Activated naive CD8-positive, alpha-beta T cell treated with anti-CD3 and anti-CD28 coated beads for 36 hours (primary cell): ENCODE measurements at places on chromosomes 4 and X. TPM values are rescaled to one million over a fixed set of nuclear protein-coding genes. Genes with fewer than 3 reads are reported as not detected.

Gene HTN3
- not detected for total RNA-seq

GRCh38 chr4:7523526-7523925 is 88.8 kb upstream of the PSAPL1 start:
- no peak for DNase-seq

GRCh38 chrX:82848111-82848510 is 660.0 kb upstream of the POU3F4 start:
- DNase-seq = no peak

- no peak for DNase-seq
These were observed 36.1 kb downstream of the COPS4 start for GRCh38 chr4:83071116-83071515.

GRCh38 chr4:117477925-117478324 is 392.5 kb upstream of the TRAM1L1 start:
- no peak for DNase-seq

DNA sequence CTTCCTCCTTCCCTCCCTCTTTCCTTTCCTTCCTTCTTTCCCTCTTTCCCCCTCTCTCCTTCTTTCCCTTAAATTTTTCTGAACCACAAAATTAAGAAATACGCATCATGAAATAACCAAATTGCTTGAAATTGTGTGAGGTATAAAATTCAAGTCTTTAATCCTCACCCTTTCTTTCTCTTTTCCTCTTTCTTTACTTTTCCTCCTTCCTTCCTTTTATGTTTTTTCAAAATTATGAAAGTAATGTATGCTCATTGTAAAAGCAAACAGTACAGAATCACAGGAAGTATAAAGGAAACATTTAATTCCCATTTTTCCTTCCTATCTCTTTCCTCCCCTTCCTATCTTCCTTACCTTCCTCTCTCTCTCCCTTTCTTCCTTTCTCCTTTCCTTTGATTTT is 5.4 kb downstream of the ADGRG4 start:
- DNase-seq = no peak

Gene BANK1
- total RNA-seq = 1.3 TPM

- DNase-seq = no peak
These were observed 34.0 kb downstream of the WDFY3 start for GRCh38 chr4:84932462-84932861.

Gene SPINK2
- 1.3 TPM for total RNA-seq

Gene H2BW2
- total RNA-seq = not detected

GRCh38 chrX:39440799-39441284 is 639.6 kb downstream of the MID1IP1 start:
- no peak for DNase-seq
